SK-N-MC (cell line): ENCODE measurements at places on chromosomes 7 and 10.

DNA sequence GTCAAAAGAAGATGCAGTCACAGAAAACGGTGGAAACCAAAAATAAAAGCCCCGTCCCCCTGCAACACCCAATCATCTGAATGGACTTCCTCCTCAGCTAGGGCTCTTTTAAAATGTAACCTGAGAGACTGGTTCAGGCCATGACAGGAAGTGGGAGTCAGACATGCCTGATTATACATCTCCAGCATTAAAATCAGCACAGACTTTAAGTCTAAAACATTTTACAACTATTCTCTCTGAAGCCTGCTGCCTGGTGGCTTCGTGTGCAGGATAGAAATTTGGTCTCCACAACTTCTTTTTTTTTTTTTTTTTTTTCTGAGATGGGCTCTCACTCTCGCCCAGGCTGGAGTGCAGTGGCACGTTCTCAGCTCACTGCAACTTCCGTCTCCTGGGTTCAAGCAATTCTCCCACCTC lies 30.3 kb downstream of the HACD1 start:
- no peak for DNase-seq

GRCh38 chr10:119087271-119087882 lies 6.8 kb upstream of the EIF3A start:
- DNase-seq: no peak

GRCh38 chr7:37441386-37441760 lies 7.3 kb downstream of the ELMO1 start:
- no peak for DNase-seq

- DNase-seq: no peak
These were observed 261.4 kb downstream of the GRID1 start for GRCh38 chr10:86105181-86105580.

DNA sequence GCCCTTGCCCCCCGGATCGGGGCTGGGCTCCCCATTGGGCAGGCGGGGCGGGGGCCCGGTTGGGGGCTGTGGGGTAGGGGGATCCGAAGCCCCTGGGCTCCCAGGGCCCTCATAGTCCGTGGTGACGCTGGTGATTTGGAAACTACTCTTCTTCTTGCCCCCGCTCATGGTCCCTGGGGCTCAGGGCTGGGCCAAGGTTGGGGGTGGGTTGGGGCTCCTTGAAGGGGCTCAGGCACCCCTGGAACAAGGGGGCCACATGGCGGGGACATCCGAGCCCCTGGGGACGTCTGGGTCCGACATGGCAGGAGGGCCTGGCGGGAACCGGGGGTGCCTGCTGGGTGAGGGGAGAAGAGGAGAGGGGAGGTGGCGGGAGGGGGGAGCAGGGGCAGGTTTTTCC lies 1.1 kb downstream of the TSC22D4 start:
- DNase-seq: no peak
